Effector memory CD8-positive, alpha-beta T cell (primary cell): ENCODE measurements at places on chromosomes 11 and 22.

DNA sequence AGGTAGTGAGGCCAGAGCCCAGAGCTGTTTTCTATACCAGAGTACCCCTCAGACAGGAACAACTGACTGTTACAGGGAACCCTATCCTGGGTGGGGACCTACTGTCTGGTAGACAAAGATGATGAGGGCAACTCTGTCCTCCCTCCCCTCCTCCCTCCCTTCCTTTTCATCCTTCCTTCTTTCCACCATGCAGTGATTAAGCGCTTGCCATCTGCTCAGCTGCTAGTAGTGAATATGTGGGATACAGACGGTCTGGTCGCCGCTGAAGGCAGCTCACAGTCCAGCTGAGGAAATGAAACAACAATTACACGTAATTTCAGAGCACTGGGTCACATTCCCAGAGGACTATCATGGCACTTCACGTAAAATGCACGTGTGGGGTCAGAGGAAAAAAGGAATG is 597.1 kb downstream of the BUD13 start:
- H3K27ac ChIP-seq: no peak overlapping the region
- H3K36me3 ChIP-seq: peaks cover 3% of the 10 kb centered on the region
- peaks cover 82% of the 10 kb centered on the region for H3K27me3 ChIP-seq
- no peak for DNase-seq
- H3K4me3 ChIP-seq: no peak overlapping the region

DNA sequence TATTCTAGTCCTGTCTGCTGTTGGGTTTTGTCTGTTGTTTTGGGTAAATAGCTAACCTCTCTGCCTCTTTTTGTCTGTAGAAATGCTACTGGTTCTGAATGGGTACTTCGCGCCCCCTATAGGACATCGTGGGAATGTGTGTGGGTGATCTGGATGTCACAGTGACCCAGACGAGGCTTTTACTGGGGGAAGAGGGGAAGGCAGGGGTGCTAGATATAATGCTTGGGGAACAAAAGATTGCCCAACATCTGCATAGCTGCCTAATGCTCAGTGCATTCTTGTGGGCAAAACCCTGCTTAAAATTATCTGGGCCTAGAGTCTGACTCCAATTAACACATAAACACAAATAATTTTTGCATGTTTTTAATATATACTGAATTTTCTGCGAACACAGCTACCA is 57.7 kb downstream of the BMAL1 start:
- H3K27ac ChIP-seq: no peak overlapping the region
- peak; percentile 75 for DNase-seq

DNA sequence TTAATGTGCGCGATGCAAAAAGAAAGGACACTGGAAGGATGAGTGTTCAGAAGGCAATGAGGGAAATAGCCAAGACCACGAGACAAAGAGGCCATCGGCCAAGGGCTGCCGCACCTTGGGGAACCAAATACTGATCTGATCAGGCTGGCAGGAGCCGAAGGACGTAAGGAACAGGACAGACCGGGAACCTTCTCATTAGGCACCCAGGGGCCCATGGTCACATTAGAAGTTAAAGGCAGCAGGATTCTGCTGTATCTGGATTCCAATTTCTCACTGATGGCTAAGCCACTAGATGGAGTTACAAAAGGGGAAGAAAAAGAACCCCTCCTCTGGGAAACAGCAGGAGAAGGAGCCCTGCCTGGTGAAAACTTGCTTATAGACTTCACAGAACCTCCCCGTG is 28.8 kb upstream of the CPT1A start:
- H3K4me3 ChIP-seq: peak overlapping the region; percentile 75
- H3K27me3 ChIP-seq: peaks cover 29% of the 10 kb centered on the region
- H3K4me1 ChIP-seq: peaks cover 14% of the 10 kb centered on the region
- no peaks in the 10 kb centered on the region for H3K36me3 ChIP-seq

- DNase-seq: no peak
- peak overlapping the region; percentile 86 for H3K4me3 ChIP-seq
- peak overlapping the region; percentile 86 for H3K27ac ChIP-seq
- peaks cover 94% of the 10 kb centered on the region for H3K4me1 ChIP-seq
- H3K27me3 ChIP-seq: no peaks in the 10 kb centered on the region
- H3K36me3 ChIP-seq: peaks cover 4% of the 10 kb centered on the region
Observed at GRCh38 chr22:22816766-22817410, 70.7 kb upstream of the IGLL5 start.

DNA sequence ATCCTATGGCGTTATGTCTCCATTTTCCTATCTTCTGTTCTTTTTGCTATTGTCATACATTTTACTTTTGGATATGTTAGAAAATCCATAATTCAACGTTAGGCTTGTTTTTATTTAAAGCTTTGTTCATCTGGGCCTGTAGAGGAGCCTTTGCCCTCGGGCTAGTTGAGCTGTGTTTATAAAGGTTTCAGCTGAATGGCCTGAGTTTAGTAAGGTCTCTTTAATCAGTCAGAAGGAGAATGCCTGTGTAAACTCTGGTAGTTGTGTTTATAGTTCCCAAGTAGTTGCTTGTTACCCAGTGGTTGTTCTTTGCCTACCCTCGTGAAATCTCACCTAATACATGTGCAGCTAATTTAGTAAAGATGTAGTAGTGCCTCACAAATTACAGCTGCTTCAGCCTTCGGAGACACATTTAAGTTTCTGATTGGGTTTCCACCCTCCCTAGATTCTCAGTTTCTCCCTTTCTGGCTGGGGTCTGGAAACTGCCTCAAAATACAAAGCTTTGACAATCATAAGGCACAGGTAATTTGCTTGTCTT is 33.1 kb downstream of the MTMR3 start:
- H3K4me1 ChIP-seq: peaks cover 30% of the 10 kb centered on the region
- no peak for DNase-seq
- no peak overlapping the region for H3K4me3 ChIP-seq
- H3K27ac ChIP-seq: no peak overlapping the region
- no peaks in the 10 kb centered on the region for H3K27me3 ChIP-seq
- no peaks in the 10 kb centered on the region for H3K36me3 ChIP-seq

GRCh38 chr22:49673048-49673447 is 154.6 kb downstream of the BRD1 start:
- DNase-seq: no peak
- no peak overlapping the region for H3K4me3 ChIP-seq
- H3K36me3 ChIP-seq: no peaks in the 10 kb centered on the region
- H3K27me3 ChIP-seq: peaks cover 53% of the 10 kb centered on the region
- peaks cover 15% of the 10 kb centered on the region for H3K4me1 ChIP-seq
